ENCODE measurements at places on chromosomes 5 and 9.

GRCh38 chr5:81530919-81531318, 137.0 kb upstream of the ACOT12 start:
- DNase-seq = peak; percentile 37

DNA sequence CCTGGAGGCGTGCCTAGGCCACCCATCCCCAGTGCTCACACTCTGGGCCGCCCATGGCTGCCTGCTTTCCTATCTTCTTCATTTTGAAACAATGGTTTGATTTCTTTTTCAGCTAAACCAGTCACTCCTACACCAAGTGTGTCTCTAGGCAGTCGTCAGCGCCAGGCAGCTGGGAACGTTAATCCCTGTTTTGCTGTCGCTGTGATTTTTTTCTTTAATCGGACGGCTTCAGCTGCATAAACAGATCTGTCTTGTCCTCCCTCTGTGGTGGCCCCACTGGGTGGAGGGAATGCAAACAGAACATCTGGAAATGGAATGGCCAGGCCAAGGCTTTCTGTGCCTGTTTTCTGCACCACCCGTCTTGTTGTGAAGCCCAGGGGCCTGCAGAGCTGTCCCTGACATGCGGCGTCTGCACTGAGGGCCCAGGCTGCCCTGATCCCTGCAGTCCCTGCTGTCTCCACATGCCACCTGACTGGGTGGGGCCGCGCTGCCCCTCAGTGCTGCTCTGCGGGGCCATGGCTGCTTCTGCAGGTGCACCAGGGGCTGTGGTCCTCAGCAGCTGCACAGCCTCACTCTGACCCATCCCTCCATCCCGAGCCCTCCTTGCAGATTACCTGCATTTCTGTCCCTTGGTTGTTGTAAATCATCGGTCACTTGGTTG, 51.5 kb downstream of the WNK2 start:
- no peak for DNase-seq

GRCh38 chr5:74251141-74252035, 389.1 kb downstream of the ENC1 start:
- DNase-seq = peak; percentile 95

DNA sequence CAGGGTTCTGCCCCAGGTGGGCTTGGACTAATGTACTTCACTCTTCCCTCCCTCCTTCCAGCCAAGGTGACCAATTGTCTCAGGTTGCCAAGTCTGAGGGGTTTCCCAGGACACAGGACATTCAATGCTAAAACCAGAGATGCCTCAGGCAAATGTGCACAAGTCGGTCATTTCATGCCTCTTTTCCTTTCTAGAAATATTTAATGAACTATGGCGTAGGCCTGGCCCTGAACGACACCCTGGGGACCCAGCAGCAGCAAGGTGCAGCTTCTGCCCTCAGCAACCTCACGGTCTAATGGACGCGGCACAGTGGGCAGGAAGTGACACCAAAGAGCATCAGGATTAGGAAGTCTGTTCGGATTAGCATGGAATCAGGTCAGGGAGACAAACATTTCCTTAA, 148.1 kb downstream of the MTX3 start:
- DNase-seq = no peak

GRCh38 chr5:135139381-135140134, 105.5 kb upstream of the PITX1 start:
- DNase-seq = peak; percentile 89

DNA sequence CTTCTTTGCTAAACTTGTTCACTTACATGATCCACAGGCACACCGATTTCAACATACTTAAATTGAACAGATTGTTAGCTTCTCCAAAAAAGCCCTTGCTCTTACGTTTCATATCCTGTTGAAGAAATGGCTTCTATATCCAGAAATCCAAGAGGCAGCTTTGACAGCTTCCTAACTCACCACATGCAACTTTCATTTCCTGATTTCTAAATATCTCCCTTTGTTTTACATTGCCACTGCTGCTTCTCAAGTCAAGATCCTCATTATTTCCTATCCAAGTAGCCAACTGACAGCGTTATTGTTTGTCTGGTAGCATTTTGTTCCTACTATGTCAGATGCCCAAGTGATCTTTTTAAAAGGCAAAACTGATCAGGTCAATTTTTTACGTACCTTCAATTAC, 913.2 kb upstream of the TYRP1 start:
- no peak for DNase-seq

DNA sequence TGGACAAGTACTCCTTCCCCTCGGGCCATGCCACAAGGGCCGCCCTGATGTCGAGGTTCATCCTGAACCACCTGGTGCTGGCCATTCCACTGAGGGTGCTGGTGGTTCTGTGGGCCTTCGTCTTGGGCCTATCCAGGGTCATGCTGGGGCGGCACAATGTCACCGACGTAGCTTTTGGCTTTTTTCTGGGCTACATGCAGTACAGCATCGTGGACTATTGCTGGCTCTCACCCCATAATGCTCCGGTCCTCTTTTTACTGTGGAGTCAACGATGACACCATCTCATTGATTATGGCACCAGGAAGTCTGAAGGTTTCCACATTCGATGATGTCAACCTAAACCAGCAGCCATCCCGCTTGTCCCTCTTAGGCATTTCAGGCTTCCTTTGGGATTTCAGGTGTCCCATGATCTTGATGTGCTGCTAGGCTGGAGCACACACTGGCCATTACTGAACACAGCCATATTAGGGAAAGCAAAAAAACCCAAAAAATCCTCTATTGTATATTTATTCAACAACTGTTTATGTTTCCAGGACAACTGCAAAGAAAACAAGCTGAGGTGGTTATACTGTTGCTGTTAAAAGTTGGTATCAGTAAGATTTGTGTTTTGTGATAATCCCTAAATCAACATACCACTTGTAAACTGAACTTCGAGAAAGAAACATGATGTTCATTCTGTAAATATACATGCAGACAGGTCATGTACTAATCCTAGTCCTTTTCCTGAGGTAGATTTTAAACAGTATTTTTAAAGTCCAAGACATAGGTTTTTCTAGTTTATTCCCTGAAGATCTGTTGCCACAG, 1.1 kb downstream of the PLPP6 start:
- DNase-seq = no peak

DNA sequence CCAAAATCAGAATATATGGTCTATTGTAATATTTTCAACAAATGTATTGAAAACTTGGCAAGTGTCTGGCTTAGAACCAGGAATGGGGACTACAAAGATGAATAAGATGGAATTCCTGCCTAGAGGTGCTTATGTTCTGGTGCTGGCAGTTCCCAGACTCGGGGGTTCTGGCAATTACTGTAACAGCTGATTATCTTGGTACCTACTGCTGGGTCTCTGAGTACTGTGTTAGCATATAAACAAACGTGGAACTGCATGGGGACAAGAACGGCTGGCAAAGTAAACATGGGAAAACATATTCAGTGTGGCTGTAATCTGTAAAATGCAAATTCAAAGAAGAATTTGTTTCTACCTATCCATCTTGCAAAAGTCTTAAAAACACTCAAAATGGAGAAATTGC, 89.9 kb downstream of the SLC24A2 start:
- DNase-seq = no peak

DNA sequence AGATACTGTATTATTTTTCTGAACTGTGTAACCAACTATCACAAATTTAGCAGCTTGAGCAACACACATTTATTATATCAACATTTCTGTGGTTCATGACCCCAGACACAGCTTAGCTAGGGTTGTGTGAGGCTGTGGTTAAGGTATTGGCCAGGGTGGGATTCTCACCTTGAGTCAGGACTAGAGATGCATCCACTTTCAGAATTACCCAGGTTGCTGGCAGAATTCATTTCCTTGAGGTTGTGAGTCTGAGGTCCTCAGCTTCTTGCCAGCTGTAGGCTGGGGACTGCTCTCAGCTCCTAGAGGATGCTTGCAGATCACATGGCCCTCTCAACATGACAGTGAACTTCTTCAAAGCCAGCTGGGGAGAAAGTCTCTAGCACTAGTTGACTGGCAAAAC, 122.5 kb upstream of the RASGRF2 start:
- DNase-seq = no peak

DNA sequence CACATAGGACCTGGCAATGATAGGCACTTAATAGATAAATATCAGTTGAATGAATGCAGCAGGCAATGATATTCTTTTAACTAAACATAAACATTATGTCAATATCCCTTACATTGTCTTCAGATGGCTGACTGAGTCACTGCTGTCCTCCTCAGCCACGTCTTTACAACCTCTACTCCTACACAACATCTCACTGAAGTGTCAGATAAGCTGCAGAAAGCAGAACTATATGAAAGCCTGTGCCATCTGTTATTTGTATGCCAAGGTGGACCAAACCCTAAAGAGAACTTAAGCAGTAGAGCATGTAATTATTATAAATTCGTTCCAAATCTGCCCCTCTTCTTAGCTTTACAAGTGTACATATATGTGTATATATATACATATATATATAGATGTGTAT, 271.2 kb downstream of the RASEF start:
- no peak for DNase-seq

DNA sequence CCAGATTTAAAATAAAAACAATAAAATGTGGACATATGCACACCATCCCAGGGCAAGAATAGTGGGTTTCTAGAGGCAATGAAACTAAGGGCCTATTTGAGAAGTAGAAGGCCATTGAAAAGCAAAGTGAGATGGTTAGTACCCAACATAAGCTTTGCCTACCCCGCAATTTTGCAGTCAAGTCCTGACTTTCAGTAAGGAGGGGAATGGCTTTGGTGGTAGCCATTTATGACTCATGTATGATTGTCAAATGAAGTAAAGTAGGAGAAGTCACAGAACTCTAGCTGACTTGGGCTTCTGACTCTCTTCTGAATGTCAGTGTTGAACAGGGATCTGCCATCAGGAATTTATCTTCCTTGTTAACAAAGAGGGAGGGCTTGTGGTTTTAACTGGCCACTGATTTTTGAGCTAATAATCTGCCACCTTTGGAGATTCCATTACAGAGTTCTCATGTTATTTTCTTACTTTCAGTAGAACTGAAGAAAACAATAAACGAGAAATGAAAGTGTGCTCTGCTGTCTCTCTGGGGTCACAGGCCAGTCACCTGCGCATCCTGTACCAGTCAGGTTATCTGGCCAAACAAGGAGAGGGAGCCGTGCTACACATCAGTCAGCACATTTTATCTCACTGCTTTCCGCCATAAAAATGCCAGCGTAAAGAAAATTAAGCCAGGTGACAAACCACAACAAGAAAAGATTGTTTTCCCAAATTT, 14.3 kb upstream of the SNCAIP start:
- DNase-seq = no peak

DNA sequence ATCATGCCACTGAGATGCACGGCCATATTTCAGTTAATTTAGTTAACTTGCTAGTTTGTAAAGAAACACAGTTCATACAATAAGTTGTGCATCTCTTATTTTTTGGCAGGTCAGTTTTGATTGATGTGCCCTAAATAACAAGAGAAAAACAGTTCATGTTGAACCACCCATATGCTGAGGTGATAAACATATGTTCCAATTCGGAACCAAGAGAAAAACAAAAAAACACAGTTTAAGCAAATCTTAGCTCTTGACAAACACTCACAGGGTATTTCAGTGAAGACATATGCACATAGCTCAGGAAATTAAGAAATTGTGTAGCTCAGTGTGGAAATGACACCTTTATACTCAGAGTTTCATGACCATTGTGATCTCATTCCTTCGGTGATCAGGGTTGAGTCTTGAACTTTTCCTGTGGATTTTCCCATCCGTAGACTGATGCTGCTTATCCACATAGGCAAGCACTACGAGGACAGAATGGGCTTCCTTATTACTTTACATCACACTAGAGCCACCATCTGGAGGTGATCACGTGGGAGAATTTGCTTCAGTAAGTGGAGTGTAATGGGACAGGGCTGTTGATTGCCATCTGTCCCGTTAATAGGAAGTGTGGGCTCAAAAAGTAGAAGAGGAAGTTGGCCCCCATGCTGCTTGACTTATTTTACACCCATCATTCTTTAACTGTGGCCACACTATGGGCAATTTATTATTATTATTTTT, 773.0 kb downstream of the MTRR start:
- DNase-seq = no peak

GRCh38 chr9:120910643-120911042, 16.0 kb downstream of the TRAF1 start:
- DNase-seq = peak; percentile 43

DNA sequence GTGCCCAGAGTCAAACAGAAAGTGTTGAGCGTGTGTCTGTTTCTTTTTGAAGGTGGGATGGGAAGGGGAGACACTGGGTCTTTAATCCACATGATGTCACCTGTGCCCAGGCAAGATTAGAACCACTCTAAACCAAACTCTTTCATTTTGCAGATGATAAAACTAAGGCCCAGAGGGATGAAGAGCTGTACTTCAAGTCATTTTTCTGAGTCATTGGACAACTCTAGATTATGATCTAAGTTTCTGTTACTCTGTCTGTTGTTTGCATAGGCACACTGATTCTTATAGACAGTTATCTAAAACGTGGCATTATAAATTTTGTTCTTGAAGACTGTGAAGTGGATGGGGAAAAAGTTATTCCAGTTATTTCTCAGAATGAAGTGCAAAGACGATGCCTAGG, 48.8 kb downstream of the MAST4 start:
- no peak for DNase-seq

GRCh38 chr5:108924457-108924961, 176.8 kb downstream of the FER start:
- peak; percentile 12 for DNase-seq

GRCh38 chr9:79604149-79604548, 32.4 kb downstream of the TLE4 start:
- DNase-seq = no peak

DNA sequence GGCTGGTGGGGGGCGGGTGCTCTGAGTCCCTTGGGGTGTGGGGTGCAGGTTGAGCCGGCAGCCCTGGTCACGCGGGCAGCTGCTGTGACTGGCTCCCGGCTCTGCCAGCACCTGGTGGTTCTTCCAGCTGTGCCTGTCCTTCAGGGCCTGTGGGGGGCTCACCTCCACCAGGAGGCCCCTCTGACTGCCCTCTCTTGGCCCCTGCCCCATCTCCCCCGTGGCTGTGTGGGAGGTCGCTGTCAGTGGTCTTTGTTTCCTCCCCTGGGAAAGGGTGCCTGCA, 3.3 kb downstream of the RXRA start:
- no peak for DNase-seq

DNA sequence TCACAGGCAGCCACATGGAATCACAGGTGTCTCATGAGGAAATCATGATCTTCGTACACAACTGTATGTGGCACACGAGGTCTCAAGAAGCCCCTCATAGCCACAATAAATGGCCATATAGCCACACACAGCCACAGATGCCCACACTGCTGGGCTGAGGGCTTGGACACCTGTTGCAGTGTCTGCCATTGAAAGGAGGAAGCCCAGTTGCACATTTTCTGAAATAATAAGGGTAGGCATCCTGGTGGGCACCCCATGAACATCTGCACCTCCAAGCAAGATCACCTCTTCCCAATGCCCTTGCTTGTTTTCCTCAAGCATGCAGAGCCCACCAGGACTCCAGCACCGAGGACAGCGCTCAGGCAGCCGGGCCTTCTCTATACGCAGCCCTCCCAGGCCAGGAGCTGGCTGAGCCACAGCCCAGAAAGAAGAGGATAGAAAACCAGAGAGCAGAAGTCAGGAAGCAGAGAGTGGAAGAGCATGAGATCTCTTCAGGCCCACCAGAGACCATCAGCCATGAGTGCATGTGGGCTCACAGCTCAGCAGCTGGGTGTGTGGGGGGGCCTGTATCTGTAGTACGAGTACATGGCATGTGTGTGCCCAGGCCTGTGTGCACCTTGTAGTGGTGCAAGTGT, 1.0 kb upstream of the ACSL6 start:
- DNase-seq = peak; percentile 50

Measured in ELR (cell line).